ENCODE measurements at places on chromosomes 1 and 21.

GRCh38 chr1:205632669-205633169 is 908 bp upstream of the ELK4 start:
- peak overlapping the region; percentile 84 for H3K27ac ChIP-seq
- H3K36me3 ChIP-seq = no peaks in the 10 kb centered on the region
- H3K4me3 ChIP-seq = peak overlapping the region; percentile 82
- no peak for DNase-seq
- peaks cover 8% of the 10 kb centered on the region for H3K4me1 ChIP-seq

DNA sequence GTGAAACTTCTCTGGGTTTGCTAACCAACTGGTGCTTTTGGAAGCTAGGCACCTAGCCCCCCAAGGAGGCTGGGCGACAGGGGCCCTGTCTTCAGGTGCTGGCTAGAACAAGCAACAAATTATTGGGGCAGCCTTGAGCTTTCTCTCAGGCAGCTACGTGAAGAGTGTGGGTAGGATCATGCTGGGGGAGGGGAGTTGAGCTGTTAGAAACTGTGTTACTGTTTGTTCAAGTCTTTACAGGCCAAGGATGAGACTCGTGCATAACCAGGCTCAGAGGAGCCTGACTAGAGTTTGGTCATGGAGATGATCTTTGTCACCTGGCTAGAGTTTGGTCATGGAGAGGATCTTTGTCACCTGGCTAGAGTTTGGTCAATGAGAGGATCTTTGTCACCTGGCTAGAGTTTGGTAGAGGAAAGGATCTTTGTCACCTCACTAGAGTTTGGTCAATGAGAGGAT is 12.6 kb upstream of the SCCPDH start:
- no peak overlapping the region for H3K4me3 ChIP-seq
- H3K36me3 ChIP-seq = no peaks in the 10 kb centered on the region
- peaks cover 11% of the 10 kb centered on the region for H3K4me1 ChIP-seq

GRCh38 chr1:42931911-42932422 is 26.7 kb downstream of the SLC2A1 start:
- H3K4me1 ChIP-seq = peaks cover 53% of the 10 kb centered on the region
- no peak overlapping the region for H3K4me3 ChIP-seq
- H3K27me3 ChIP-seq = no peaks in the 10 kb centered on the region
- peaks cover 20% of the 10 kb centered on the region for H3K36me3 ChIP-seq

- DNase-seq = no peak
- no peak overlapping the region for H3K27ac ChIP-seq
- H3K4me3 ChIP-seq = no peak overlapping the region
- H3K4me1 ChIP-seq = peaks cover 15% of the 10 kb centered on the region
These were observed 5.8 kb upstream of the CTSE start for GRCh38 chr1:206029484-206029883.

- DNase-seq = peak; percentile 66
- no peak overlapping the region for H3K4me3 ChIP-seq
- H3K27me3 ChIP-seq = no peaks in the 10 kb centered on the region
These were observed 7.0 kb upstream of the KCNC4 start for GRCh38 chr1:110203021-110203661.

DNA sequence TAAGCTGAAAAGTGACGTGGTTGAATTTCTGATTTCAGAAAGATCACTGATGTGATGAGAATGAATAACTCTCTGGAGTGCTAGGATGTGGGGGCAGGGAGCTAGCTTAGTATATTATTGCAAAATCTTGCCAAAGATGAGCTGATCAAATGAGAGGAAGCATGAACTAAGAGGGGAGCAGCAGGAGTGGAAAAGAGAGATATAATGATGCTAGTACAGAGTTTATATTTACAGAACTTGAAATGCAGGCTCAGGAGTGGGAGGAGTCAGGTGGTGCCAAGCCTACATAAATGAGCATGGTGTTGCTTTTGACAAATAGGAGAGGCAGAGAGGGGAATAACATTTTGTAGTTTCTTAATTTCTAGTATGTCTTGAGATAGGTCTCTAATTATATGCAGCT is 38.1 kb upstream of the NBL1 start:
- DNase-seq = no peak
- H3K27me3 ChIP-seq = no peaks in the 10 kb centered on the region
- H3K4me3 ChIP-seq = no peak overlapping the region
- no peak overlapping the region for H3K27ac ChIP-seq
- no peaks in the 10 kb centered on the region for H3K4me1 ChIP-seq
- no peaks in the 10 kb centered on the region for H3K36me3 ChIP-seq

GRCh38 chr1:103949779-103950178 is 200.1 kb downstream of the AMY1C start:
- DNase-seq = no peak
- H3K36me3 ChIP-seq = no peaks in the 10 kb centered on the region
- no peak overlapping the region for H3K27ac ChIP-seq
- H3K4me3 ChIP-seq = no peak overlapping the region

GRCh38 chr1:225410036-225410435 is 17.8 kb downstream of the LBR start:
- no peak overlapping the region for H3K27ac ChIP-seq
- no peaks in the 10 kb centered on the region for H3K27me3 ChIP-seq
- H3K4me3 ChIP-seq = no peak overlapping the region
- peaks cover 4% of the 10 kb centered on the region for H3K36me3 ChIP-seq
- peaks cover 23% of the 10 kb centered on the region for H3K4me1 ChIP-seq
- DNase-seq = no peak

DNA sequence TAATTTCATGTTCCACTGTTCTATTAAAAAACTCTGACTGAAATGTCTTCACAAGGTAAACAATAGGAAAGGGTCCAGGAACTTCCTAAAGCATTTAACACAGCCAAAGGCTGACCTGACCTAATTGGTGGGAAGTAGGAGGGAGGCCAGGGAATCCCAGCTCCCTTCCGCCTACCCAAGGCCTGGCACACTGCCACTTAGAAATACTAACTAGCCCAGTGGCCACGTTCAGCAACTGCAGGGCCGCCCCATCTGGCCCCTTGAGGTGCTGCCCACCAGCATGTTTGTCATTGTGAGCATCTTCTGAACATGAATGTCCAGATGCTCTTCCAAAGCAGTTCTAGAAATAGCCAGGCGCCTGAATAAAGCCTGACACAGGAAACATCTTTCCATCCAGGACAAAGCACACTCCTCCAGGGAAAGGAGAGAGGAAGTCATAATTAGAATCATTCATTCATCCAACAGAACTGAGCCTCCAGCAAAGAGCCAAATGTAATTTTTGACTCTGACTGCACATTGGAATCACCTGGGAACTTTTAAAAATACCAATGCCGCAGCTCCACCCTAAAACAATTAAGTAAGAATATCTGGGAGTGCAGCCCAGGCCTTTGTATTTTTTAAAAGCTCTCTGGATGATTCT is 44.6 kb upstream of the BCL9 start:
- H3K27ac ChIP-seq = no peak overlapping the region
- no peaks in the 10 kb centered on the region for H3K27me3 ChIP-seq
- no peak for DNase-seq
- no peaks in the 10 kb centered on the region for H3K36me3 ChIP-seq
- no peaks in the 10 kb centered on the region for H3K4me1 ChIP-seq

DNA sequence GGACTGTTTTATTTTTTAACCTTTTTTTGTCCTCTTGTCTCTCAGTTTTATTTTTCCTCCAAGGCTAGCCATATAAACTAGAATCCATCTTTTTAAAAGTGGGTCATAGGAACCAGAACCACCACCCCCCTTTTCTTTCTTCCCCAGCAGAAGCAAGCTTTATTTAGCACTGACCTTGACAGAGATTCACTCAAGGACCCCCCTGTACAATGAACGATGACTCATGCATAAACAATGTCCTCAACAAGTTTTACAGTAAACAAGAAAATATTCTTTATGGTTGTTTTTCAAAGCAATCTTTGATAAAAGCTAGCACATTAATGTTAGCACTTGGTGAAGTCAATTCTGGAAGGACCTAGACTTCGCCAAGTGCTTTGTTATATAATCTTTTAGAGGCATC is 14.1 kb downstream of the PKN2 start:
- no peaks in the 10 kb centered on the region for H3K4me1 ChIP-seq
- H3K36me3 ChIP-seq = no peaks in the 10 kb centered on the region
- peak overlapping the region; percentile 25 for H3K27ac ChIP-seq
- H3K4me3 ChIP-seq = no peak overlapping the region
- H3K27me3 ChIP-seq = no peaks in the 10 kb centered on the region
- DNase-seq = no peak

GRCh38 chr1:42266253-42267135 is 68.5 kb downstream of the FOXJ3 start:
- H3K36me3 ChIP-seq = no peaks in the 10 kb centered on the region
- no peak overlapping the region for H3K4me3 ChIP-seq
- no peak overlapping the region for H3K27ac ChIP-seq
- peaks cover 16% of the 10 kb centered on the region for H3K4me1 ChIP-seq
- H3K27me3 ChIP-seq = no peaks in the 10 kb centered on the region

DNA sequence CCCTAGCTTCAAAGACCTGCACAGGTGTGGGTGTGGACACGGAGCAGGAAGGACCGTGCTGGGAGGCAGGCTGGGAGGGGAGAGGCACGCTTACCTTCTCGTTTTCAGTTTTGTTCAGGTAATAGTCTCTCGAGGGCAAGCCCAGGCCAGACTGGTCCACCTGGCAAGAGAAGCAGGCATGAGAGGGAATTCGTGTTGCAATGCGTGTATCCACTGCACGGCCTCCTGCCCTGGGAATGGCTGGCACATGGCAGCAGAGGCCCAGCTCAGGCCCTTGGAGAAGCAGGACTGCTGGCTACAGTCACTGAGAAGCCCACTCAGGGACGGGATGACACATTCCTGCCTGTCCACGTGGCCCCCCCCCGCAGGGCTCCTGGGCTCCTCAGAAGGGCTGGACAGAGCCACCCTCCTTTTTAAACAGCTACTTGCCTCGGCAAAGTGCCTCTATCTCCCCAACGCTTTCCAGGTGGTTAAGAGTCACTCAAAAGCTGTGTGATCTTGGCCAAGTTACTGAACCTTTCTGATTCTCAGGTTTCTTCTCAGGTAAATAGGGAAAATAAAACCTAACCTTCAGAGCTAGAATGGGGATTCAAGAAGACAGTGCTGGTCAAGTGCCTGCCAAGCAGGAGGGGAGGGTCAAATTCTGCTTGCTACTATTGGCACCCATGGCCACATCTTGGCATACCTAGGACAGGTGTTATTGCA is 32.7 kb downstream of the ECE1 start:
- no peak overlapping the region for H3K4me3 ChIP-seq
- H3K36me3 ChIP-seq = peaks cover 4% of the 10 kb centered on the region
- peaks cover 17% of the 10 kb centered on the region for H3K4me1 ChIP-seq
- DNase-seq = no peak

DNA sequence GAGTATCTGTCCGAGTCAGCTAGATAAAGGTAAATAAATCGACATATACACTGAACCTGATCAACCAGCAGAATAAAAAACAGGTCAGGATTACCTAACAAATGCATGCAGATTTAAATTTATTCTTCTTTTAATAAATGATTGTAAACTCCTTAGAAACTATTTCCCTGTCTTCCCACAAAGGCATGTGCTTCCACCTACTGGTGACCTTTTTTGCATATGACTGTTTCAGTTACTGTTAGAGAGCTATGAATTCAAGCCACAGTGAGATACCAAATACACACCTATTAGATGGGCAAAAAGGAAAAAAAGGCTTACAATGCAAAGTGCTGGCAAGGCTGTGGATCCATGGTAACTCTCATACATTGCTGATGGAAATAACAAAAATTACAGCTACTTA is 957.4 kb upstream of the NCAM2 start:
- H3K27ac ChIP-seq = no peak overlapping the region
- no peaks in the 10 kb centered on the region for H3K4me1 ChIP-seq
- no peak overlapping the region for H3K4me3 ChIP-seq
- H3K27me3 ChIP-seq = no peaks in the 10 kb centered on the region

- H3K36me3 ChIP-seq = peaks cover 2% of the 10 kb centered on the region
- H3K27ac ChIP-seq = no peak overlapping the region
- no peaks in the 10 kb centered on the region for H3K4me1 ChIP-seq
These were observed 24.8 kb downstream of the COQ8A start for GRCh38 chr1:226964611-226965486.

GRCh38 chr1:56199061-56199460 is 380.3 kb downstream of the PLPP3 start:
- H3K27me3 ChIP-seq = no peaks in the 10 kb centered on the region
- no peak overlapping the region for H3K27ac ChIP-seq
- DNase-seq = no peak
- no peaks in the 10 kb centered on the region for H3K4me1 ChIP-seq
- H3K4me3 ChIP-seq = no peak overlapping the region

DNA sequence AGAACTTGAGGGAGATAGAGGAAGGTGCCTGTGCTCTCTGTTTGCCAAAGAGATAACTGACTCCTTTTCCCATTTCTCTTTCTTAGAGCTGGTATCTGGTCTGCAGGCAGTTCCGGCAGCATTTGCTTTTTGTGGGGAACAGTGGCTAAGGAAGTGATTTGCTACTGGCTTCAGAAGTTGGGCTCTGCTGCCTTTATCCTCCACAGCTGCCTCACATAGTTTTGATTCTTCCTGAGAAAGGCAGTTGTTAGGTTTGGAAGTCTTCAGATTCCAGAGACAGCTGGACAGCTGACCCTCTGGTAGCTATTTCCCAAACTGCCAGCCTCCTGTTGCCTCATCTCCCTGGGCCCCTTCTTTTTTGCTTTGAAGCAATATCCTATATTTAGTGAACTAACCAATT is 62.6 kb upstream of the MACF1 start:
- H3K27me3 ChIP-seq = no peaks in the 10 kb centered on the region
- DNase-seq = peak; percentile 14
- H3K27ac ChIP-seq = peak overlapping the region; percentile 37
- no peak overlapping the region for H3K4me3 ChIP-seq
- no peaks in the 10 kb centered on the region for H3K36me3 ChIP-seq

DNA sequence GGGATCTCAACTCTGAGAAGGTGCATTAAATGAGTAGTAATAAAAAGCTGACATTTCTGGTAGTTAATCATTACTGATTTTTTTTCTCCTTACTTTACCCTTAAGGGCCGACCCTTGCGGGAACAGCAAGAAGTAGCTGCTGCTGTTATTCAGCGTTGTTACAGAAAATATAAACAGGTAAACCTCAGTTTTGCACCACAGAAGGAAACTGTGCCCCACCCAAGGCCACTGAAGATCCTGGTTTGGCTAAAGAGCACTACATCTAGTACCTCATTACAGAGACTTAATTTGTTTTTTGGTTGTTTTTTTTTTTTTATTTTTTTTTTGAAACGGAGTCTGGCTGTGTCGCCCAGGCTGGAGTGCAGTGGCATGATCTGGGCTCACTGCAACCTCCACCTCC is 23.5 kb upstream of the VAMP3 start:
- no peak overlapping the region for H3K4me3 ChIP-seq
- H3K4me1 ChIP-seq = no peaks in the 10 kb centered on the region
- no peaks in the 10 kb centered on the region for H3K36me3 ChIP-seq

DNA sequence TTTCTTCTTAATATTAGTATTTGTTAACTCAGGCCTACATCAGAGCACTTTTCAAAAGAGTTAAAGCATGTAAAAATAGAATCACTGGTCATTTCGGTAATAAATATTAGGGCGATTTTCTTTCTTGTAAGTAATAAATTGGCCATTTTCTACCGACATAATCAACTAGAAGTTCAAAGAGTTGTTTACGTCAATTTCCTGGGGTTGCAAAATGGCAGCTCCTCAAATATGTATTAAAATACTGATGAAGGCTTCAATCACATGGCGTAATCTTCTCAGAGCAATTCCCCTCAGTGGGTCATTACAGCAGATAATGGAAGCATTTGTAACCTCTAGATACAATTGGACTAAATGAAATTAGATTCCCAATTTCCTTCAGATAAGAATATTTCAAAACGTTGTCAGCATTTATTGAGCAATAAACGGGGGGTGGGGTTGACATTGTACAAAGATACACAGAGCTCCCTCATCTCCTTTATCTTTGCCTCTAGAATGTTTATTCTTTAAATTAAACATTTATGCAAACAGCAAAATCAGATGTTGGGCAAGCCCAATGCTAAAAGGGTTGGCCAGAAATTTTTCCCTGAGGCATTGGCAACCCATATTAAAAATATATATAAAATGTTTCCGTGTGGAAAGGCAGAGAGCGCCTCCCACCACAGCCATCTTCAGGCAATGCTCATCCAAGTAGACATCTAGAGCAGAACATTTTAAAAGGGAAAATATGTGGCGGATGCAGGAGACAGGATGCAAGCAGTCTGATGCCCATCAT is 240.6 kb downstream of the NCAM2 start:
- no peak overlapping the region for H3K4me3 ChIP-seq
- no peaks in the 10 kb centered on the region for H3K36me3 ChIP-seq
- no peaks in the 10 kb centered on the region for H3K4me1 ChIP-seq
- H3K27me3 ChIP-seq = no peaks in the 10 kb centered on the region
